GM06990 (cell line): ENCODE measurements at places on chromosomes 4 and X.
A peak's percentile ranks its signal among the peaks of the same experiment; 100 is the strongest.

- no peak for DNase-seq
These were observed 2070.6 kb downstream of the PCDH7 start for GRCh38 chr4:32790803-32791202.

DNA sequence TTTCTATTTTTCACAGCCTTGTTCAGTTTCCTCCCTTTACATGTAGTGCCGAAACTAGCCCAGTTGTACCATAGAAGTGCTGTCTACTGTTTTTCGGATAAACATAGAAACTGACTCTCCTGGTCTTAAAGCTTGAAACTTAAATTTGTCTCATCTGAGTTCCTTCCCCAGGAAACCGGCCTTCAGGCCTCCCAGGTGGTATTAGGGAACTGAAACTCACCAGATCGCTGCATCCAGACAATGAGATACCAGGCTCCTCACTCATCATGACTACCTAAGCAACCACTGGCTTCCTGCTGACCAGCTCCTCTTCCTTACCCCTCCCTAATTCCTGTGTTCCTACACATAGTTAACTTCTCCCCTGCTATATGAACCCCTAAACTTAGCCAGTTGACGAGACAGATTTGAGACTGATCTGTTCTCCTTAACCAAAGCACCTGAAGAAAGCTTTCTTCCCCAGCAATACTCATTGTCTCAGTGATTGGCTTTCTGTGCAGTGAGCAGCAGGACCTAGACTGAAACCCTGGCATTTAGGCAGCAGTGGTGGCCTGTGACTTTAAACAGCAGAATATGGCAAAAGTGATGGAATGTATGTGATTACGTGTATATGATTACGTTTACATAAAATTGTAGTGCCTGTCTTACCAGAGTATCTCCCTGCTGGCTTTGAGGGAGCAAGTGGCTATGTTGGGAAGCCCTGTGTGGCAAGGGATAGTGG, 959.1 kb upstream of the LCORL start:
- peak; percentile 46 for DNase-seq

DNA sequence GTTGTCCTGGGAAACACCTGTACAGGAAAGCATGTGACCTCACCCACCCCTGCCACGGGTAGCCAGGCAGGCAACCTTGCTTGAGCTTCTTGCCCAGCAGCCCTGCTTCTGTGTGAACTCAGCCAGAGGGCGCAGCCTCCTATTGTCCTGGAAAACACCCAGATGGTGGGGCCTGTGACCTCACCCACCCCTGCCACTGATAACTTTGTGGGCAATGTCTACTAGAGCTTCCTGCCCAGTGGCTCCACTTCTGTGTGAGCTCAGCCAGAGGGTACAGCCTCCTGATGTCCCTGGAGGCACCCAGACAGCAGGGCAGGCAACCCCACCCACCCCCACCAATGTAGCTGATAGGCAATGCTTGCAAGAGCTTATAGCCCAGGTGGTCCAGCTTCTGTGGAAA, 146.3 kb downstream of the DTHD1 start:
- DNase-seq = no peak

GRCh38 chr4:14636563-14636962, 365.7 kb upstream of the CPEB2 start:
- DNase-seq = no peak

- no peak for DNase-seq
These were observed 95.8 kb downstream of the MGST2 start for GRCh38 chr4:139761461-139761860.

DNA sequence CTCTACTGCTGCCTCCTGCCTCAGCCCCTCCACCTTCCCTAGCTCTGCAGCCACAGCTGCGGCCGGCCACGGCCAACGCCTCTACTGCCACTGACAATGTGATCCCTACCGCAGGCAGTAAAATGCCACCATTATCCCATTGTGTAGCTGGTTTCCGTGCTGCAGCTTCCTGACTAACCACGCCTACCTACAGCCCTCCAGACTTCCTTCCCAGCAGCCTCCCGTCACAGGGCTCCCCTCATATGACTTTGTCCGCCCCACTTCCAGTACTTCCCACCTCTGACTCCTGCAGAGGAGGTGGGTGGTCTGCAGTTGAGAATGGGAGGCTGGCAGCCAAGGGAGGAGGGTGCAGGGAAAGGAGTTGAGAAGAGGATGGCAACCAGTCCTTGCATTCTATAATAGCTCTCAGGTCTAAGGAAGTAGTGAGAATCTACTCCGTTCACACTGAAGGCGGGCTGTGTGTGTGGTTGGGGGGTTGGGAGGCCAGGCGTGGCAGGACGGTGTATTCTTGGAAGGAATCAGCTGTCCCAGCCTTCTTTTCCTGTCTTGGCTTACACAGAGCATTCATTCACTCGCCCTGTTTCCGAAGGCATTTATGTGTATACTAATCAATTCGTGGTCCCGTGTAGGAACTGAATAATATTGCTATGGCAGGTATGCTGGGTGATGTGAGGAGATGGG, 33.1 kb upstream of the USP51 start:
- no peak for DNase-seq

DNA sequence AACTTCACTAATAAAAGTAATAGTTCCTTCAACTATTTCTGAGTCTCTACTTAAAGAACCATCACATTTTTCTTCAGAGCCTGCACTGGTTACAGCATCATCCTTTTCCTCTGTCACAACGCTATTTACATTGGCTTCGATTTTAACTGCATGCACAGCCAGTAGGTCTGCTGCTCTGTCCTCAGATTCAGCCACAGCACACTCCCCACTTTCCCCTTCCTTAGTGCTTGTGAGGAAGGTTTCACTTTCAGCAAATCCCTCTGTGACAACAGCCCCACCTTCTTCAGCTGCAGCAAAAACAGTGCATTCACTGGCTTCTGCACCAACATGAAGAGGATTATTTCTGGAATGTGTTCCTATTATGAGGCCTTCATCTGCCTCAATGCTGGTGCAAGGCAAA, 25.7 kb downstream of the BOD1L1 start:
- no peak for DNase-seq

DNA sequence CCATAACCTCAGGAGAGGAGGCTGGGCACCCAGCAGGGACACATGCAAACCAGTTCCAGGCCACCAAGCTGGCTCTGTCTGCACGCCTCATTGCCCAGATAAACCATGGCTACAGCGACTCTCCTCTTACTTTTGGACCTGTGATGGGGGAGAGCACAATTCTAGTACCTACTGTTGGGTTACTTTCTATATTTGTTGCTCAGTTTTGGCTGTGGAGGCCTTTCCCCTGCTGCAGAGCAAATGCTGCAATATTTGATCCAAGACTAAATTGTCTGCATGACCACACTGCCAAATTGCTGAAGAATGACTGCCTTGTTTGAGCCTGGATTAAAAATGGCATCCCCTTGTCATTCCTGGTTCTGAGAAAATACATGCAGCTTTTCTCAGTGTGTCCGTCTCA, 253.5 kb downstream of the ARHGAP10 start:
- no peak for DNase-seq

GRCh38 chr4:174537634-174538033, 15.3 kb upstream of the HPGD start:
- no peak for DNase-seq

GRCh38 chr4:15130441-15130840, 128.2 kb downstream of the CPEB2 start:
- no peak for DNase-seq

DNA sequence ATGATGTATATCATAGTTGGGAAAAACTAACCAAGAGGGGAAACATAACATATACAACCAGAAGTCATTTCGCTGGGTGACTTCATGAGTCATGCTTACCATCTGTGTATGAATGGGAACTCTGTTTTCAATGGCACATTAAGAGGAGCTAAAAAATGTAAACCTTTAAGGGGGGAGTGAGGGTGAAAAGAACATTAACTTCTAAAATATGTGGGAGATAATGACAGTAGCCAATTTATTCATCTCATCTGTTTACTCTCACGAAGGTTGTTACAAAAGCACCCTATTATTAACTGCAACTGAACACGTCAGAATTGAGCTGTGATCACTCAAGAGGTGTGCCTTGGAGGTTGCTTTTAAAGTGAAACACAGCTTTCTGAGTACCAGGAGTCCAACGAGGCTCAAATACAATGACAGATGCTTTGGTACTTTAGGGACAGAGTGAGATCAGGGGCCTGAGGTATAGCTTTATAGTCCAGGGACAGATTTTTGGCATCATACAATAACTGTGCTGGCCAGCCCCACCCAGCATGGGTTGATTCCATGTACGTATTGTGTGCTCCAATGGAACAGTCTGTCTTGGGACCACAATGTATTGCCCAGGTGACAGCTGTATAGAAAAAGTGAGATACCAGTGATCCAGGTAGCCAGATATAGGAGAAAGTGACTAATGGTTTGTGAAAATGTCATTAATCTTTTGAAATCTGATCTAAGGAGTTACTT, 107.3 kb downstream of the AMMECR1 start:
- no peak for DNase-seq

GRCh38 chr4:101367201-101367600, 19.9 kb upstream of the PPP3CA start:
- no peak for DNase-seq

GRCh38 chrX:143429131-143429530, 88.1 kb downstream of the SPANXN3 start:
- no peak for DNase-seq

GRCh38 chrX:133640161-133641015, 225.1 kb upstream of the GPC4 start:
- DNase-seq = no peak

DNA sequence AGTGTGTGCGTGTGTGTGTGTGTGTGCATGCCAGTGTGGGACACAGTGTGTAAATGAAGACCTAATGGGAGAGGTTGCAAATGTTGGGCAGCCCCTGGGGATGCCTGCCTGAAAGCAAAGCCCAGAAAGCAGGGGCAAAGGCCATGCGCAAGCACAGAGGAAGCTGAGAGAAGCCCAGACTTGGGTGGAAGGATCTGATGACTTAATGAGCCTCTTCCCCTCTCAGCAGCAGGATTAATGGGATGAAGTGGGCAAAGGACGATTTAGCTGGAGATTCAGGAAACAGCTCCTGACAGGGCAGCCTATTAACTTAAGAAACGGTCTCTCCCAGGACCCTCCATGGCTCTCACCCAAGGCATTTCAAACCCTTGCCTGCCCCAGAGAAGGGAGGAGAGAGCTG, 107.3 kb downstream of the EFNB1 start:
- DNase-seq = no peak

GRCh38 chr4:108149588-108150380, 18.9 kb downstream of the LEF1 start:
- no peak for DNase-seq

GRCh38 chr4:101175896-101176676, 171.2 kb downstream of the PPP3CA start:
- DNase-seq = no peak

- no peak for DNase-seq
These were observed 103.6 kb downstream of the PHOX2B start for GRCh38 chr4:41644915-41645295.

- peak; percentile 91 for DNase-seq
These were observed 157.1 kb upstream of the LNX1 start for GRCh38 chr4:53748328-53748772.

- no peak for DNase-seq
These were observed 77.3 kb upstream of the CLNK start for GRCh38 chr4:10761903-10762302.

DNA sequence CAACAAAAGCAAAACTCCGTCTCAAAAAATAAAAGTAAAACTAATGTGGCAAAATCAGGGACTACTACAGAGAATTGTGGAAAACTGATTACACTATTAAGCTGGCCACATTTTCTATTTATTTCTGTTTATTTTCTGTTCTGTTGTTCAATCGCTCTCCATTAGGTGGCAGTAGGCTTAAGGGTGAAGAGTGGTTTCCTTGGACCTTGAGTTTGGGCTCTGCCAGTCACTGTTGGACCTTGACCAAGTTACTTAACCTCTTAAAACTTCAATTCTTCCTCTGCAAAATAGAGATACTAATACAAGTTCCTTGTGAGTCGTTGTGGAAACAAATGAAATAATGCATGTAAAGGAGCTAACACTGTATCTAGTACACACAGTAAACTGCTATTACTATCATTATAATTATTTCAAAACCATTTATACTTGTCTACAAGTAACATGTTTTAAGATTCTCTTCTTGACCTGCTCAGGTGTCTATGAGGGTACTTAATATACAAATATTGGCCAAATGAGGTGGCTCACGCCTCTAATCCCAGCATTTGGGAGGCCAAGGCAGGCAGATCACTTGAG, 15.2 kb downstream of the HSD17B11 start:
- DNase-seq = no peak

GRCh38 chr4:14315129-14315528, 687.2 kb upstream of the CPEB2 start:
- no peak for DNase-seq

DNA sequence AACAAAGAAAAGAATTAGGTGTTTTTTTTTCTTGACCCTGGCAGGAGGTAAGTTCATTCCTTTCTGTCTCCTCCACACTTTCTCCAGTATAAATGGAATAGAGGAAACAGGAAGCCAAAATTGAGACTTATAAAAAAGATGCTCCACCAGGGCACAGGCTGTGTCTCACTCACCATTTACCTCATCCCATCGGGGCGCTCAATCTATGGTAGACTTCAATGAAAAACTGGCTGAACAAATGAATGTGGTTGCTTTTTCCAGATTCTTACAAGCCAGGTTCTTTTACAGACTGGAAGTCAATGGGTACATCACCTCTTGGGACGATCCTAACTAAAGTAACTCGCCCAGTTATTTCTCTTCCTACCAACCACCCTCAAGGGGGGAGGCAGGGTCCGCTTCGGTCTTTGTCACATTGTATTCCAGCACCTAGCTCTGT, 685 bp downstream of the COMMD8 start:
- DNase-seq = no peak

GRCh38 chrX:150482537-150483206, 85.7 kb upstream of the MTM1 start:
- no peak for DNase-seq

GRCh38 chr4:162456106-162456505, 292.3 kb upstream of the FSTL5 start:
- DNase-seq = no peak

DNA sequence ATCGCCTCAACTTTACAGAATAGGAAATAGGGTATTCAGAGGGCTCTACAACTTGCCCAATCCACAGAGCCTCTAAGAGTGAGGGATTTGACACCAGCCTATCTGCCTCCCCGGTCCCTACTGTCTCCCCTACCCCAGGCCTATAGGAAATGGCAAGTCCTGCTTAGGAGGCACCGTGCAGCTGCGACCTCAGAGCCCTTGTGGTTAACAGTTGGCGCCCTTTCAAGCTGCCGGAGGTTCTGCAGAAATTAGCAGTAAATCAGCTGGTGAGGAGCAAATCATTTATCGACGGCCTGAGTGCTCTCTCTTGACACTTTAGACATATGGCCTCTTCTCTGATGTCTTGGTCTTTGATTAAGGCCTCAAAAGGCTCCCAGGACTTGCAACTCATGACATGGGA, 96.9 kb downstream of the CLNK start:
- no peak for DNase-seq

DNA sequence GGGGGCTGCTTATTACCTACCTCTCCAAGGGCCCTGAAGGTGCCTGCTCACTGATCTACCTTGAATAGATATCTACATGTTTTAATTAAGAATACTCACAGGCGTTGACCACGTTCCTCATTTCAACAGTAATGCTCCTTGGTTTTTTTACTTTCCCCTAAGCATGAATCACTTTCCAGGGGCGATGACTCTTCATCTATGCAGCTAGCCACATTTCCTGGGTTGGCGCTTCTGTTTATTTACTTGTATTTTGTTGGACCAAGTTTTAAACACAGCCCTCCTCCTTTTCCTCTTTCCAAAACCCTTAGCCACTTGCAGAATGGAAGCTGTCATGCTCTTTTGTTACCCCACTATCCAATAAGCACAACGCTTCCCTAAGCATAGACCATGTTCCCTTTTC, 50.8 kb downstream of the CBLL2 start:
- DNase-seq = no peak
